ENCODE measurements at places on chromosomes 12 and 14.

GRCh38 chr14:58805057-58805456, 167.3 kb downstream of the DACT1 start:
- no peak for DNase-seq

GRCh38 chr12:26571560-26571959, 261.4 kb downstream of the ITPR2 start:
- DNase-seq, result no peak

- no peak for DNase-seq
Observed at GRCh38 chr12:52877242-52877641, 27.6 kb downstream of the KRT8 start.

DNA sequence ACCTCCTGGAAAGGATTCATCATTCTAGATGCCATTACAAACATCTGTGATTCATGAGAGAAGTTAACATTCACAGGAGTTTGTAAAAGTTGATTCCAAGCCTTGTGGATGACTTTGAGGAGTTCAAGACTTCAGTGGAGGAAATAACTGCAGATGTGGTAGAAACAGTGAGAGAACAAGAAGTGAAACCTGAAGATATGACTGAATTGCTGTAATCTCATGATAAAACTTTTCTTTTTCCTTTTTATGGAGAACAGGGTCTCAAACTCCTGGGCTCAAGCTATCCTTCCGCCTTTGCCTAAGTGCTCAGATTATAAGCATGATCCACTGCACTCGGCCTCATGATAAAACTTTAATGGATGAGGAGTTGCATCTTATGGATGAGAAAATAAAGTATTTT, 64.5 kb upstream of the GTF2A1 start:
- DNase-seq, result no peak

GRCh38 chr14:32404784-32405573, 75.9 kb downstream of the AKAP6 start:
- no peak for DNase-seq
